ENCODE measurements at places on chromosomes 7 and 10.

DNA sequence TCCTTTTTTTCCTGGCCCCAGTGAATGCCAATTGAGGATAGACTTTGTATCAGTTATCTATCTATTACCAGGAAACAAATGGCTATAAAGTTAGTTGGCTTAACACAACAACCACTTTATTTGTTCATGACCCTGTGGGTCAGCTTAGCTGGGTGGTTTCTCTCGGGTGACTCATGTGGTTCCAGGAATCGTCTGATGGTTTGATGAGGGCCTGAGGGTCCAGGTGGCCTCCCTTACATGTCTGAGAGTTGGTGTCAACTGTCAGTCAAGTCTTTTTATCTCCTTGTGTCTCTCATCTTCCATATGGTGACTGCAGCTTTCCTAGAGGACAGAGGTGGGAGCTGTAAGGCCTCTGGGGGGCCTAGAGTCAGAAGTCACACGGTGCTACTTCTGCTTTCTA, 15.3 kb upstream of the MAPK8 start:
- no peak for DNase-seq

GRCh38 chr10:132376394-132376851, 20.6 kb upstream of the PWWP2B start:
- DNase-seq, result no peak

DNA sequence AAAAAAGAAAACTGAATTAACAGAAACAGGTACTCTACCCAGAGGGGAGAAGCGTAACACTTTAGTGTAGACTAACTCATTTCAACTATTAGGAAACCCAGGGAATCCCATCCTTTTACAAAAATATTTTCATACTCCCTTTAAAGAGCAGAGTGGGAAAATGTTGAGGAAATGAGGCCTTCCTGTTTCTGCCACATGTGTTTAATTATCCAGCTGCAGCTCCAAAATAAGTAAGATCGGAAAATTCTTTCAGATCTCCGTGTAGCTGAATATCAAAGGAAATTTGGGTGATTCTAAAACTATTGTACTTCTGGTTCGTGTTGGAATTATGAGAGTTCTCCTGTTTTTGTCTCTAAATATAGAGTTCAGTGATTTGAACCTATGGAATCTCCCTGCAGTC, 58.0 kb upstream of the CAV2 start:
- DNase-seq, result peak; percentile 65

DNA sequence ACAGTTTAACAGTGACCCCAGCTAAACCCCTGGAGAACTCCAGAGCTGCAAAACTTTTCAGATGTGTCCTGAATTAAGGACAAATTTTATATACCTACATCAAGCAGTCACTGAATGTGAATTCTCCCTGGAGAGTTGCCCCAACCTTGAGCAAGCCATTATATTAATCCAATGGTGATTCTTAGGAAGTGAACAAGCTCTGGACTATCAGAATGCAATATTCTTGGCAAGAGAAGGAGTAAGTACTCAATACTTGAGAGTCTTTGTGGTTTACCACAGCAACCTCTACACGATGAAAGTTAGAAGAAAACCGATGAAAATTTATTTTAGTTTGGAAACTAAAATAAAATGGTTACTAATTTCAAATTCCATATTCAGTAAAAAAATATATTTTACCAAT, 19.3 kb upstream of the ZNF365 start:
- peak; percentile 51 for DNase-seq

- DNase-seq, result no peak
These were observed 38.7 kb downstream of the CALML5 start for GRCh38 chr10:5460468-5461202.

DNA sequence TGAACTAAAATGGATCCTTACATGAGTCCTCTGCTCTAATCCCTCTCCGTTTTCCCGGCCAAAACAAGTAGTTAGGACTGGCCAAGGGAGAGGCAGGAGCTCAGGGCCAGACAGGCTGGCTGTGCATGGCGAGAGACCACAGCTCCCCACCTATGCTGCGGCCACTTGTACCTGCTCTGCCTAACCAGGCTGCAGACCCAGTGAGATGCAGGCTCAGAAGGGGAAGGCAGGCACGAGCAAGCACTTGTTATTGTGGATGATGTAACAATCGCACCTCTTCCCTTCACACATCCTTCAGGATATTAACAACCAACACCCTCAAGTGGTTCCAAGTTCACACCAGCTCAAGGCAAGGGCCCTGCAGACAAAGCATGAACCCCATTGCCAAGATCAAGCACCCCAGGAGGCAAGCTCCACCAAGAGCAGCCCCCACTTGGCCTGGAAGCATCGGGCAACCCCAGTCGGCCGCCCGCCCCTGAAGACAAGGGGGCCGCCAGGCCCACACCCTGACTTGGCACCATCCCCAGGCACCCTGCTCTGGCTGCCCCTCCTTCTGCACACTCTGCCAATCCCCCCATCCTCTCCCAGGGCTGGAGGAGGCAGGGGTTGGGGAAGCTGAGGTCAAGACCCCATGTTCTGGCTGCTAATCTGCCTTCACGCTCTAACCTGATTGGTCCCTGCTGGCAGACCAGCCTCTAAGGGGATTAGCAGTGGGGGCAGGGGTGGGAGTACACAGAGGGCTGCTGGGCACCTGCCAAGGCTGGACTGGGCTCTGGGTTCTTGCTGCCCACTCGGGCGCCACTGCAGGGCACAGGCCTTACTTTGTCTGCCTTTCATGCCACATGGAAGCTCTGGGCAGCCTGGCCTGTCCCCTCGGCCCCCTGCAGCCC, 111.3 kb downstream of the SLIT1 start:
- no peak for DNase-seq

DNA sequence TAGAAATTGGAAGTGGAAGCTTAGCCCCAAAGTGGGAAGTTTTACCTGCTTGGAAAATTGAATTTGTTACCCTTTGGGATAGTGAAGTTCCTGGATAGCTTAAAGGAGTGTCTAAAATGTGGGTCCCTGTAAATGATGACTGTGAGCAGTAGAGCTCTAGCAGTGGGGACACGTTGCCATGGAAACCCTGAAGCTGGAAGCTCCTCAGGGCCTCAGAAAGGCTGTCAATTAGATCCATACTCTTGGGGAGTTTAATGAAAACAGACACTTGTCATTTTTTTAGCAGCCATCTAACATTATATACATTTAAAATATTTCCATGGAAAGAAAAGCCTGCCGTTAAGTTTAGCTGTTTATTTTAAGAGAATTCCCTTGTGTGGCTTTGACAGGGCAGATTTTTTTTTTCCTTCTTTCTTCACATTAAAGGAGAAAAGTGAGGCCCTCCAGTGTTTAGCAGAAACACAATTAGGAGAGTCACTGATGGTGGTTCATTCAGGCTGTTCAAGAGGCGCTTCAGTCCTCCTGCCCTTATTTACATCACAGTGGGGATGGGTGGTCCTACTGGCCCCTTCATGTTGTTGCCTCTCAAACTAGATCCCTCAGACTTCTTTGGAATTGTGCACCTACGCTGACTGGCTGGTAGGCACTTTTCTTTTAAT, 518.4 kb downstream of the CCSER2 start:
- no peak for DNase-seq

DNA sequence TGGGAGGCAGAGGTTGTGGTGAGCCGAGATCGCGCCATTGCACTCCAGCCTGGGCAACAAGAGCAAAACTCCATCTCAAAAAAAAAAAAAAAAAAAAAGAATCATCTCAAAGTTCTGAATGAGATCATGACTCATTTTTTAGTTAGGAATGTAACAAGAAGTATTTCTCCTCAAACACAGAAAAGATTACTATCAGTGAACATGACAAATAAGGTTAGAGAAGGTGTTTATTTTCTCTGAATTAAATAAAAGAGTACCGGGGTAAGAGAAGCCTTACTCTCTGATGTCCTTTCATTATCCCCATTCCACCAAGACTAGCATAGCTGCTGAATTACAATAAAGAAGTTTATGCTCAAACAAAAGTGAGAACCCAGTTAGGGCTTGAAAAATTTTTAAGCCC, 50.1 kb downstream of the IPMK start:
- DNase-seq, result peak; percentile 27

DNA sequence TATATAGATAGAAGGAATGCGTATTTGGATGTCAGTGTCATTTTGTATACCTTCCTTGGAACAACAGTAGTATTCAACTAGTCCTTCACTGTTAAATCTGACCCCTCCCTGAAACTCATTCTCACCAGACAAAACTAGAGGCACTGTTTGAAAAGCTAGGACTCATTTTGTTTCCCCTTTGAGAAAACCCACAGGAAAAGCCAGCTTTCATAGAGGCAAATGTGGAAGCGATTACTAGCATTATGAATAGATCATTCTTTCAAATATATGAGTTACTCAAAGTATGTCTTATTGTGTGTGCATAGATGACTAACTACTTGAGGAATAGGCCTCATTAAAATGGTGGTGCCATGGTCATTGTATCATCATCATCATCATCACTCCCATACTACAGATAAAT, 1.9 kb upstream of the ASB15 start:
- DNase-seq, result no peak

GRCh38 chr7:155483868-155484325, 26.0 kb downstream of the EN2 start:
- no peak for DNase-seq

DNA sequence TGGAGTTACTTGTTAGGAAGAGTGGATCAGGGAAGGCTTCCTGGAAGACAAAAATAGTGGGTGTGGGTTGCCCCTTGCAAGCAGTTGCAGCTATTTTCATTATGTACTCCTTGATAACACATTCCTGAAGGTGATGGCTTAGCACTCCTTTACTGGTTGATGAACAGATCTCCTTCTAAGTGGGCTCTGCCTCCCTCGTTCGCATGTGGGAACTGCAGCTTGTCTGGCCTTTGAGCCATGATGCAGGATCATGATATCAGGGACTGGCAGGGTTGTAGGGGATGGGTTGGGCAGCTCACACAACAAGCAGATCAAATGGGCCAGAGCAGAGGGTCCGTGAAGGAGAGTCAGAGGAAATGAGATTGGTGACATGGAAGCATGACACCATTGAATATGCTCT, 28.8 kb upstream of the LRRC4 start:
- DNase-seq, result no peak

- no peak for DNase-seq
These were observed 135.3 kb upstream of the ITGB1 start for GRCh38 chr10:33093362-33093761.

- DNase-seq, result no peak
These were observed 67.8 kb downstream of the CREM start for GRCh38 chr10:35194471-35194870.

GRCh38 chr7:92778972-92779371, 57.4 kb downstream of the CDK6 start:
- DNase-seq, result peak; percentile 97

- DNase-seq, result no peak
These were observed 468.4 kb upstream of the SEMA3D start for GRCh38 chr7:85655252-85655651.

DNA sequence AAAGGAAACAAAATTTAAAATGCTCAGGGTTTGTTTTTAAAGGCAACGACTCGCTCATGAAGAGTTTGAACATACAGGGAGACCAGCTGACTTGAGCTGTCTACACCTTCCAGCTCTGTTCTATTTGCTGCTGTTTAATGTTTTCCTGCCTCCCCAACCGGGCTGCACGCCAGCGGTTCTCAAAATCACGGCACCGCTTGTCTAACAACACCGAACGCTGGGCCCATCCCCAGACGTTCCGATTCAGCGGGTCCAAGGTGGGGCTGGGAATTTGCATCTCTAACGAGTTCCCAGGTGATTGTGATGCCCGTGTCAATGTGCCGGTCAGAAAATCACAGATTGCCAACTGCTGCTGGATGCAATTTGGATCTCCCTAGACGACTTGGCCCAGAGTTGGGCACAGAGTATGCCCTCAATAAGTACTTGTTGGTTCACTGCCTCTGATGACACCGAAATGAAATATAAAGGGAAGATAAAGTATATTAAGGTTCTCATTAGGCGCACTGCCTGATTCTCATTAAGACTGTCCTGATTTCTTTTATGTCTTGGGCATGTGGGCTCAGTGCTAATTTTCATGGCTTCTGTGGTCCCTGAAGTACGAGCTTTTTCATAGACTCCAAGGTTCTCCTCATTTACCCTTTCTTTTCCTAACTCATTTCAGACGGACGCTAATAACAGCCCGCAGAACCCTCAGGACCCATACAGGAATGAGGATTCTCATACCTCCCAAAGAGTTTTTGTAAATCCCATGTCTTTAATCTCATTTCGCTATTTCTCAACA, 28.5 kb downstream of the CELF2 start:
- DNase-seq, result no peak

GRCh38 chr7:155843426-155844018, 31.3 kb upstream of the SHH start:
- no peak for DNase-seq

- DNase-seq, result no peak
These were observed 25.6 kb downstream of the ANKMY2 start for GRCh38 chr7:16619979-16620408.

GRCh38 chr10:26478061-26478460, 39.9 kb downstream of the APBB1IP start:
- no peak for DNase-seq

- no peak for DNase-seq
These were observed 56.1 kb downstream of the MGMT start for GRCh38 chr10:129523031-129523722.

DNA sequence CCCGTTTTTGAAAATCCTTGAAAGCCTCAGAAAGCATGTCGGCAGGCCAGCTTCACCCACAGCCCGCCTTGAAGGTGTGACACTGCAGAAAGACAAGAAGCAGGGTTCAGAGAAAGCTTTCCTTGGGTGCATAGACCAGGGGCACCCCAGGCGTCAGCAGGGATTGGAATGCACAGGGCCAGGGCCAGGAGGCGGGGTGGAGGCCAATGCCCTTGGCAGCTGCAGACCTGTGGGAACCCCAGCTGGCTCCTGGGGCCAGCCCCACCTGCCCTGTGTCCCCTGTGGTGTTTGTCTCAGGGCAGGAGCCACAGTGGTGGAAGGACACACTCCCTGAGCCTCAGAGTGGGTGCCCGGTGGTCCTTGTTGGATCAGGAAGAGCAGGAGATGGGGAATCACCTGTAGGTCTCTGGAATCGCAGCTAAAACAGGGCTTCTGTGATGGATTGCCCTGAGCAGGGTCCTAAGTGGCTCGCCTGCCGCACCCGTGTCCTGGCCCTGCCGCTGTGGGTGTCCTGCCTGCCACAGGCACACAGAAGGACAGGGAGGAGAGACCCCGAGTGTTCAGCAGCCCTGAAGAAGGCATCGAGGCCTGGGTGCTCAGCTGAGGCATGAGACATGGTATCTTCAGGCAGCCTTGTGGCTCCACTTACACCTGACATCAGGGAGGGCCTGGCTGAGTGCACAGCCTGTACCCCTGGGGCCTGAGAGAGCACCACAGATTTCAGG, 32.5 kb downstream of the ANXA8 start:
- DNase-seq, result no peak

GRCh38 chr10:121025731-121026130, 174.6 kb downstream of the WDR11 start:
- no peak for DNase-seq

- no peak for DNase-seq
These were observed 75.9 kb downstream of the SH2D4B start for GRCh38 chr10:80613466-80614170.

DNA sequence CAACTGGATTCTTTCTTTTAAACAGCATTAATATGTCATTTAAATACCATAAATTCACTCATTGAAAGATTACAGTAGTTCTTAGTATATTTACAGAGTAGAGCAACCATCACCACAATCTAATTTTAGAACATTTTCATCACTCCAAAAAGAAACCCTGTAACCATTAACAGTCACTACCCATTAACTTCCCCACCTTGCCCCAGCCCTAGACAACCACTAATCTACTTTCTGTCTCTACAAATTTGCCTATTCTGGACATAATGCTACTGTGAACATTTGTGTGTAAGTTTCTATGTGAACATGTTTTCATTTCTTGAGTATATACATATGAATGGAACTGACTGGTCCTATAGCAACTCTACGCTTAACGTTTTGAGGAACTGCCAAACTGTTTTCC, 42.4 kb downstream of the P4HA1 start:
- DNase-seq, result no peak

- no peak for DNase-seq
These were observed 46.7 kb downstream of the PLXDC2 start for GRCh38 chr10:19862811-19863515.

Data from cardiac fibroblast (primary cell).